Fibroblast of skin of left biceps (primary cell): ENCODE measurements at places on chromosomes 7 and 10.

DNA sequence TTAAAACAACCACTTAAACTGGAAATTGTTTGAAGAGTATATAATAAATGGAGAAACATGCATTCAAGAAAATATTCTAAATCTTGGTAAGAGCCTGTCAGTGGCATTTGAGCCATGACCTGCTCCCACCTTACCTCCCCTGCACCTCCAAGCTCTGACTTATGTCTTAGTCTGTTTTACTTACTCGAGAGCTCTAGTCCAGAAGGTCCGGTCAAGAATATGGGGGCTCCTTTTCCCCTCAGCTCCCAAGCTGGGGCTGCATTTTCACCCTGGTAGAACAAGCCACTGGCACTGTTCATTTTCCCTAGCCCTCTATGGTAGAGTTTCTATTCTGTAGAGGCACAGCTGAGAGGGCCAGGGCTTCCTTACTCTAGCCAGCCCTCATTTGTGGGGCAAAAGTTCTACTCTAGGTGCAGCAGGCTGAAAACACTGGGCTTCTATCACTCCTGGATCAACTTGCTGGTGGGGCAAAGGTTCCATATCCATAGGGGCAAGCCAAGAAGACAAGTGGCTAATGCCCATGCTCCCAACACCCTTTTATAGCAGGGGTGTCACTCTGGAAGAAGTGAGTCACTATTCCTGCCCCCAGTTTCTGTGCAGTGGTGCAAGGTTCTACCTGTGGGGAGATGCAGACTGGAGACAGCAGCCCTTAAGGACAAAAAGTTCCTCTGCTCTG is 40.6 kb downstream of the ZNF438 start:
- DNase-seq = no peak

DNA sequence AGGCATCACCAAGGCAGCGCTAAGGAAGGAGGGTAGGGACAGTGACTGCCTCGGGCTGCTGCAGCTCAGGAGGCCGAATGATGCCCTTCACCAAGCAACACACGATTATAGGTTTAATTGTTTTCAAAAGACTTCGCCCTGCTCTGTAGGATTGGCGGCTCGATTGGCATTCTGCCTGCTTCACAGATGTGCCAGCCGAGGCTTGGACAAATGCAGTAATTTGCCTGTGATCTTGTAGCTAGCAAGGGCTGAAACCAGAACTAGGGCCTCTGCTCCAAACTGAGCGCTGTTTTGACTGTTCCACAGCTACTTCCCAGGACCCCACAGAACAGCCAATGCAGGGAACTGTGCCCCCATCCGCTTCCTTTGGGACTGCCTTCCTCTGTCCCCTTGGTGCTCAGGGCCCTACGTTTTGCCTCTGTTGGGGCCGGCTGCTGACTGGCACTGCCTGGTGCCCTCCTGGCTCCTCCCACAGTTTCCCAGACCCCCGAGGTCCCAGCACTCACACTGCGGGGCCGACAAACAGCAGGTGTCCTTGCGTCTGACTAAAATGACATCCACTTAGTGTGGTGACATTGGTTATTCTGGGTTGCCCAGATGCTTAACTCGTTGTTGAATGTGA is 62.6 kb upstream of the EN2 start:
- DNase-seq = no peak

DNA sequence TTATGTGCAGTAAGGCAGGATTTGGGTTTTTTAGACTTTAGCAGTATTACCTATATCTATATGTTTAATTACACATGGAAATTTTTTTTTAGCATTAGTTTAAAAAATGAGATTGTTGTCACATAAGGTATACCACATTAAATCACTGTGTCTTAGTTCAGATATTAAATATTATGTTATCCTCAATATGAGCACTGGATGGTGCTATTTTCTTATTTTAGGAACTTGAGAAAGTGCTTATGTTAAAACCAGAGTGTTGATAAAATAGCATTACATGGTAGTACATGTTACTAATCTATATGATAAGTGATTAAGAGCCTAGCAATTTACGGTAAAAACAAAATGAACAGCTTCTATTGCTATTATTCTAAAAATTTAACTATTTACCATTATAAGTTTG is 28.8 kb downstream of the MIOS start:
- no peak for DNase-seq

- DNase-seq = no peak
Observed at GRCh38 chr7:2500701-2501100, 18.9 kb upstream of the LFNG start.

DNA sequence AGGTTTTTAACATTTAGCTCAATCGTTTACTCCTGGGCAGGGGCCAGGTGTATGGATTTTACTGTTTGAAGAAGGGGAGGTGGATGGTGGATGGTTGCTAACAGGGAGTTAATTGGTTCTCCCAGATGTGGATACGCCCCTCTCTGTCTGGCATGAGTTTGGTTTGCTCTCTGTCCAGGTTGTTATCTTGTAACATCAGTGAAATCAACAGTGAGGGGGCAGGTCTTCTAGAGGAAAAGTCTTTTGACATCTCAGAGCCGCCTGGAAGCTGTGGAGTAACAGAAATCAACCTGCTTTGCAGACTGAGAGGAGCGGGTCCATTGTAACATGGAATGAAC is 243.4 kb downstream of the MGMT start:
- no peak for DNase-seq

- DNase-seq = no peak
Observed at GRCh38 chr10:93110472-93111146, 36.9 kb downstream of the CYP26A1 start.

DNA sequence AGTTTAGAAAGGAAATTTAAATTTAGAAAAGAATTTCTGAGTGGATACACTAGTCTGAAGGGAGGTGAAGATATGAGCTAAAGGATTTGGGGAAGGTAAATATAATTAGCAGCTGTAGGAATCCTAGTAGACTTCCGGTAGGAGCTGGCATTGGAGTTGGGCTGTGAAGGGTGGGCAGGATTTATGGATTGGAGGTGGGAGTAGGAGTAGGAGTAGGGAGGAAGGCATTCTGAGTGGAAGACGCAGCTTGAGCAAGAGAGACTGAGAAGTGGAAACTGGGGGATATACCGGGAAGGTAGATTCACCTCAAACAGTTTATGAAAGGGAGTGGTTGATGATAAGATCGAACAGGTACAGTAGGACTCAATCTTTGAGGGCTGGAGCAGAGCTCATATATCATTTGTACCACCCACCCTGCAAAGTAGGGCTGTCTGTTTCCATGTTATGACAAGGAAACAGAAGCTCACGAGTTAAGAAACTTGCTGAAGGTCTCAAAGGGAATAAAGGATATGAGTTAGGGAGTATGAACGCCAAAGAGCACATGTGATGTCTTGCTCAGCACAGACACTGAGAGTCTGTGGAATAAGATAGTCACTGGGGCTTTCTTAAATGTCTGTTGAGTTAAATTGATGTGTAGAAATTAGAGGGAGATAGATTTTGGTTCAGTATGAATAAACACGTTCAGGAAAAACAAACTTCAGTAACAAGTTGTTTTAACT is 81.6 kb downstream of the RPS24 start:
- no peak for DNase-seq

GRCh38 chr10:110857265-110858171 is 14.2 kb upstream of the PDCD4 start:
- DNase-seq = no peak

DNA sequence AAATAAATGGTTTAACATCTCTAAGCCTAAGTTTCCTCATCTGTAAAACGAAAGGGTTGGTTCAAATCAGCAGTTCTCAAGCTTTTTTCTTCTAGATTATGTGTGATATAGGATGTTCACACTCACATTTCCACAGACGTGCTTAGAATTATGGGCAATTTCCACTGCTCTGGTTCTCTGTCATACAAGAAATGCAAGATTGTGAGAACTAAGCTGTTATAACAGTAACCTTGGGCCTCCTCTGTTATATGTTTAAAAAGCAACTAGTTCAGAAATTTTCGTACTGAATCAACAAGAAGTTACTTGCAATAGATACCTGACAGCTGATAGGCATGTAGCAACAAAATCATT is 33.7 kb downstream of the ADD3 start:
- no peak for DNase-seq

DNA sequence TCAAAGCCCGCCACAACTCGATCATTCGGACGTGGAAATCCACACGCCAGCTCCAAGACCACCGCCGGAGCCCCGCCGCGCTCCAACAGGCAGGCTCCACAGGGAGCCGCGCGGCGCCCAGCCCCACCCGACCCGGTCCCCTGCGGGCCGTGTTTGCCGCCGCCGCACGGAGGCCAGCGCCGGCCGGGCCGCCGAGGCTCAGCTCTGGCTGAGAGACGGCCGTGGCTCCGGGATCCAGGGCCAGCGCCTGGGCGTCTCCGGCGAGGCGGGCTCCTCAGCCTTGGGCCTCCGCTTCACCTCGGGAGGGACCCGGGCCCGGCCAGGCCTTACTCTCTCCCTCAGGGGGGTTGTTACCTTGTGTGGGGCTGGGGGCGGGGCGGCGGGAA is 333 bp downstream of the SMNDC1 start:
- DNase-seq = no peak

GRCh38 chr10:133267829-133268228 is 8.8 kb downstream of the ADAM8 start:
- DNase-seq = no peak

DNA sequence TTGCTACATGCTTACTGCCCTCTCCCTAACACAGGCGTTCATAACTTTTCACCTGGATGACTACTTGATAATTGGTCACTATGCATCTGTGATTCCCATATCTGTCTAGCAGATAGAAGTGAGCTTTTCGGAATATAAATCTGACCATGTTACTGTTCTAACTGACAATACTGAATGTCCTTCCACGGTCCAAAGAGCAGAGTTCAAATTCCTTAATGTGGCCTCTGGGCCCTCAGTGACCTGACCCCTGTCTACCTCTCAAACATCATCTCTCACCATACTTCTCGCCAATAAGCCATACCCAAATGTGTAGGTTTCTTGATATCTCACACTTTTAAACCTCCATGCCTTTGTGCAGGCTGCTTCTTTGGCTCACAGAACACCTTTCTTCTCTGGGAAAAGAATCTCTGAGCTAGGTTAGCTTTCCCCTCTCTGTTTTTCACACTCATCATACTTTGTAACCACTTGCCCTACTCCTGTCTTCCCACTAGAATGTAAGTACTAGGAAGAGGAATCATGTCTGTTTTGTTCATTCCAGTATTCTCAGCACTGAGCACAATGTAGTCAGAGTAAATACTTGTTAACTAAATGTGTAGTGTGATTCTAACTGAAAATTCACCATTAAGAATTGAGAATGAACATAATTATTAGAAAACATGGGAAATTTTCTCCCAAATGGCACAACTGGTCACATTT is 39.2 kb upstream of the LRRC17 start:
- DNase-seq = no peak

GRCh38 chr7:133977409-133978274 is 149.5 kb upstream of the LRGUK start:
- DNase-seq = no peak

DNA sequence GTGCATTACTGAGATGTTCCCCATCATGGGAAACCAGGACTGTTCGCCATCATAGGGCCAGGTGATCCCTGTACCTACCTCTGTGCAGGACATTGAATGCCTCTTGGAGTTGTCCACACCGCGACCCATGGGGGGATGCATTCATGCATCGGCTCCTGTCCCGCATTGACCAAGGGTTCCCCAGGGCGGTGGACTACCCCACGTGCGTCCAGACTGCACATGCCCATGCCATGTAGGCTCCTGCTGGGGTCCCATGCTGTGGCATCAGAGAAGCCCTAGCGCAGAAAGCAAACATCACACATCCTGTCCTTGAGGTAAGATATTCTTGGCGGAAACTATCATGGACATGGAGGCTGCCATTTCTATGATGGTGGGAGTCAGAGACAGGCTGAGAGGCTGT is 121.6 kb upstream of the UNC5B start:
- no peak for DNase-seq

DNA sequence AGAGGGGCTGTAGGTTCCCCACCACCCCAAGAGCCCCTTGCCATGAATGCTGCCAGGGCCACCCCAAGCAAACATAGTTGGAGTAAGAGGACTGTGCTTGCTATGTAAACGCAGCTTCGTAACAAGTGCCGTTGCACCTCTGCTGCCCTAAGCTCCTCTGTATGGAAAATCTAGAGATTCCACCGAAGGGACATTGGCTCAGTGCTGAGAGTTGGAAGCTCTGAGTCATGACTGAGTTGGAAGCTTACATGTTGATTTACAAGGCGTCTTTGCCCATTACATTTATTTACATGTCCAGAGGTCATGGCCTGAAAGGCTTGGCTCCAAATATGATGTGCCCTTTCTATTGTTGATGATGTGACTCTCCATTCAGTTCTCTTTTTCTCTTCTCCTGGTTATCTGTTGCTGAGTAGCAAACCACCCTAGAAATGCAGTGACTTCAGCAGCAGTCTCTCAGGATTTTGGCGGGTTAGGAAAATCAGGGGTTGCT is 233.1 kb upstream of the TCF7L2 start:
- DNase-seq = no peak

DNA sequence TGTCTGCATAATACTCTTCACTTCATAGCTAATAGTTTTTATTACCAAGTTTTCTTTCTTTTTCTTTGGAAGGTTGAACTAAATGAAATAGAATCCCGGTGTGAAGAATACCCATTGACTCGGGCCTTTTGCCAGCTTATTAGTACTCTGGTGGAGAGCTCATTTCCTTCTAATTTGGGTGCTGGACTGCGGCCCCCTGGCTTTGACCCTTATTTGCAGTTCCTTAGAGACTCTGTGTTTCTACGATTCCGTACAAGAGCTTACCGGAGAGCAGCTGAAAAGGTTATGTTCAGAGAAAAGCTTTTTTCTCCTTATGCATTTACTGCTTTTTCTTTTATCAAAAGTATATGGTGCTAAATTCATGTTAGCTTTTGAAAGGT is 40.2 kb downstream of the NUP205 start:
- DNase-seq = no peak

DNA sequence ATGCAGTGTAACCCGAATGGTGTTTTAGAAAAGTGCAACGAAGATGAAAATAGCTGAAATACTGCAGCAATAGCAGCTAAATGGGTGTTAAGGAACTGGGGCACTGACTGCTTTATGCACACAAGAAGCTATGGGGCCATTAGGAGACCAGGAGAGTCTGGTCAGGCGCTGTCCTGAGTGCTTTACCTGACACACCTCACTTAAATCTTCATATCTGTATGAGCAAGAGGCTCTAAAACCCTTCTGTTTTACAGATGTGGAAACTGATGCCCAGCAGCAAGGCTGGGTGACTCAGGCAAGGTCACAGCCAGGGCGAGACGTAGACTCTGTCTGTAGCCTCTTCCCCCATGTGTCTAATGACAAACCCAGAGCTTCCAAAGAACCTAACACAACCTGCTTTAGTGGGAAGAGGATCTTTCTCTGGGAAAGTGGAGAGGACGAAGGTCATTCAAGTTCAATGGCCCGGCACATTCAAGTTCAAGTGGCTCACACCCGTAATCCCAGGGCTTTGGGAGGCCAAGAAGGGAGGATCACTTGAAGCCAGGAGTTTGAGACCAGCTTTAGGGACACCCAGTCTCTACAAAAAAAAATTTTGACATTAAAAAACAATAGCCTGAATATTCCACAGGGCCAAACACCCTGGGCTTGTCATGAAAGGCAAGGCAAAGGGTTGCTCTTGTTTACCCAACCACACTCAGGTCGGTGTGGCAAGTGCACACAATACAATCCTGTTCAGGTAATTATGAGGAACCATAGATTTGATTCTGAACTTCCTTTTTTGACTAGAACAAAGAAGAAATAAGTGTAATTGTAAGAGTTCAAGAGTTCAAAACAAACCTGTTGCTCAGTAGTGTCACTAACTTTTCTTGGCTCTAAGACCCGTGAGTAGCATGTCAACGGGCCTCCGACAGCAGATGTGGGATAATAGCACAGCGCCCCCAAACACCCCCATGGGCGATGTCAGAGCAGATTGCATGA is 53.7 kb upstream of the KLF6 start:
- DNase-seq = no peak
